Upper lobe of right lung (tissue), 1 donor: ENCODE measurements at places on chromosomes 12 and 14. TPM values are rescaled to one million over a fixed set of nuclear protein-coding genes. Genes with fewer than 3 reads are reported as not detected.

DNA sequence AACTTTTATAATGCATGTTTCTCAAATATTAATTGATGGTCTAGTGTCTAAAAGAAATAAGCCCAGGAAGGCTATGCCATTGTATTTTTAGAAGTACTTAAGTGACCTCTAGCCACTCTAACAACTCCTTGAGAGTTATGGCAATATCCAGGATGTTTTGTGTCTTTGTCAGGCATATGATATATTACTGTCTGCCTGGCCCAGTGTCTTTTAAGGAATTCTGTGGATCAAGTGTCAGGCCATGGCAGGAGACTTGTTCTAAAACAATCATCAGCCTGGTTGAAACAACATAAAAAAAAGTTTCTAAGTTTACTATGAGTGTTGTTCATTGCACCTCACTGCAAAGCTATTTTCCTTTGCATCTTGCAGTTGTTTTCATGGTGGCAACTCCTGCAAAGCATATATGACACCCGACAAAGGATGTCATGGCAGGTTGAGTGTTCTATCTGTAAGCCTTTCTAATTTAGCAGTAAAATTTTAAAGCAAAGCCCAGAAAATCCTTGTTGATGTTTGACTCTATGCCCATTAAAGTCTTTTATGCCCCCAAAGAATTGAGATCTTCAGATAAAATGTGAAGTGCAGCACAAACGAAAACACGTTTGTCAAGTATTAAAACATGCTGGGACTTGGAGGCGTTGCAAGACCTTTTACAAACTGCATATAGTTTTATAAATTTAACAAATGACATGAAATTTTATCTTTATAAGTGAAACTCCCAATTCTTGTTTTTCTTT lies 89.5 kb upstream of the SLC38A2 start:
- DNase-seq: no peak

- DNase-seq: no peak
These were observed 37.7 kb upstream of the ZNF641 start for GRCh38 chr12:48388460-48388859.

GRCh38 chr12:80129895-80130530 lies 30.7 kb downstream of the OTOGL start:
- no peak for DNase-seq

- DNase-seq: no peak
These were observed 91.4 kb downstream of the DRAM1 start for GRCh38 chr12:101968770-101969169.

DNA sequence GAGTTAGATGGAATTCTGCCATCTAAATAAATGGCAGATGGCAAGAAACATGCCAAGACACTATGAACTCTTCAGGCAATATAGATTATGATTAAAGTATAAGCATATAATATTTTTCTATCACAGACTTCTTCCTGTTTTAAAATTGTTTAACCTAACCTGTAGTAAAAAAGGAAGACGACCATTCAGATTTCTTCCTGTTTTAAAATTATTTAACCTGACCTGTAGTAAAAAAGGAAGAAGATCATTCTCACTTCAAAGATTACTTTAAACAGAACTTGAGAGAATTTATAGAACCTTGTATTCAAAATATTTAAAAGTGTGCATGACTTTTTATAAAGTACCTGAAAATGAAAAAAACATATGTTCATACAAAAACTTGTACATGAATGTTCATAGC lies 63.5 kb downstream of the RPS6KA5 start:
- no peak for DNase-seq

DNA sequence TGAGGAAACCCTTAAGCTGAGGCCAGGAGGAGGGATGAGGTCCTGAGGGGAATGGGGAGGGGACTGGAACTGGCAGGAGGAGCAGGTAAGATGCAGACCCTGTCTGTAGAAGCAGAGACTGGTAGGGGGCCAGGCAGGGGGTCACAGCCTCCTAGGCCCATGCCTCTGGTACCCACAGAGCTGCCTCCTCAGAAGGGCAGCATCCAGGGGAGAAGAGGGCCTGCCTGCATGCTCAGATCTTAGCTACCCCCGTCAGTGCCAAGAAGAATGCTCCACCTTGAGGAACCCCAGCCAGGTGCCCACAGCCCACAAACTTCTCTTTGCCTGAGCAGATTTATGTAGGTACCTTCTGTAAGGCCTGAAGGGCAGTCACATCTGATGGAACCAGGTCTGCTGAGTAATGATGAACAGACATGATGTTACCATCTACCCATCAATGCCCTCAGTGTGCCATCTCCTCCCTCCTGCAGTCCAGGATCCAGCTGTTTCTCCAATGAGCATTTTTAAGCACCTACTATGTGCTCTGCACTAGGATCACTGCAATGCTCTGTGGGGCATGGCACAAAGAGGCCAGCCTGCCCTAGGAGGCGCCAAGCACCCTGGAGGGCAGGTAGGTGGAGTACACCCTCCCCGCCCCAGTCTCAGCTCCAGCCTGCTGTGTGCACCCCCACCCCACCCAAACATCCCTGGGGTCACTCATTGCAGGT lies 24.8 kb upstream of the ZFP36L1 start:
- DNase-seq: no peak

- no peak for DNase-seq
These were observed 41.3 kb downstream of the CAPS2 start for GRCh38 chr12:75288860-75289259.

CLEC4C gene
- not detected for total RNA-seq

PRIMA1 gene
- 1.9 TPM for total RNA-seq
